ENCODE measurements at places on chromosomes 12 and 14. TPM values are rescaled to one million over a fixed set of nuclear protein-coding genes. Genes with fewer than 3 reads are reported as not detected.

Gene OTOGL
- polyA plus RNA-seq = 0.92 TPM

Gene SLC25A47
- 0.10 TPM for polyA plus RNA-seq

Gene ERP29
- 172 TPM for polyA plus RNA-seq

Gene PRICKLE1
- polyA plus RNA-seq = 53.1 TPM

Gene LRTM2
- 0.31 TPM for polyA plus RNA-seq

Gene INSM2
- not detected for polyA plus RNA-seq

Gene HAL
- polyA plus RNA-seq = 0.26 TPM

Gene PRB2
- polyA plus RNA-seq = not detected

Gene NOXRED1
- polyA plus RNA-seq = 2.2 TPM

Gene CLEC2A
- not detected for polyA plus RNA-seq

Gene BDKRB1
- polyA plus RNA-seq = 0.24 TPM

Gene IL31
- polyA plus RNA-seq = not detected

Gene GLT8D2
- polyA plus RNA-seq = 15.5 TPM

Gene SLC7A8
- polyA plus RNA-seq = 83.4 TPM

Gene PELI2
- 29.3 TPM for polyA plus RNA-seq

Gene MYBPC1
- not detected for polyA plus RNA-seq

Gene CD163L1
- polyA plus RNA-seq = 1.6 TPM

Gene PNN
- 182 TPM for polyA plus RNA-seq

Gene SSPN
- 12.6 TPM for polyA plus RNA-seq

Gene LTBP2
- 2.7 TPM for polyA plus RNA-seq

Gene KCNK13
- 0.24 TPM for polyA plus RNA-seq

Gene KRT6C
- not detected for polyA plus RNA-seq

Gene FOXM1
- polyA plus RNA-seq = 28.2 TPM

Gene VWF
- 9.5 TPM for polyA plus RNA-seq

All from right renal cortex interstitium (tissue), 3 donors.